ENCODE measurements at places on chromosomes 4 and X.

DNA sequence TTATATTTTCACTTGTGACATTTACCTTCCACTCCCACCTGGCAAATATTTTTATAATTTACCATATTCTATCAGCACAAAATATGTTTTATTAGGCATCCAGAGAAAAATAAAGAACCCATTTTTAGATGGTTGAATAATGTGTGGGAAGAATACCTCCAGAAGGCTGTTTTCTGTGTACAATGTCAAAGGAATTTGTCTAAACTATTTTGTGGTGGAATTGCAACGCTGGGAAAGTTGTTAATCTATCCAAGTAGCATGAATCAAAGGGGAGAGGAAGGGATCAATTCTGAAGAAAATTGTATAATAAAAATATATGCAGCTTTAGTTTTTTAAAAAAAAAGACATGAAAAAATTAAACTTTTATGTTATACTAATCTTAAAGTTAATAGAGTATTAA, 706.5 kb downstream of the FSTL5 start:
- no peak for DNase-seq

DNA sequence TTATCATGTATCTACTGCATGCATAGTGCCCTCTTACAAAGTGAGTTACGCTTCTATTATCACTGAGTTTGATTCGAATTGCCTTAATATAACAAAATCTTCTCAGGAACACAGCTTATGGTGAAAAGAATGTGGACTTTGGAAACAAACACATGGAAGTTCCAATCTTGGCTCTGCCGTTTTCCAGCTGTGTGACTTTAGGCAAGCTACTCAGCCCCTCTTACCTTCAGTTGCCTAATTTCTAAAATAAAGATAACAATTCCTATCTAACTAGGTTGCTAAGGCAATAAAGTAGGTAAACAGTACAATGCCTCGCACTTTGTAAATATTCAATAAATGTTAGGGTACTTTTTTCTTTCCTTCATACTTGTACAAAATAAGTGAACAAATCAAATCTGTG, 104.0 kb upstream of the GRIA3 start:
- no peak for DNase-seq

DNA sequence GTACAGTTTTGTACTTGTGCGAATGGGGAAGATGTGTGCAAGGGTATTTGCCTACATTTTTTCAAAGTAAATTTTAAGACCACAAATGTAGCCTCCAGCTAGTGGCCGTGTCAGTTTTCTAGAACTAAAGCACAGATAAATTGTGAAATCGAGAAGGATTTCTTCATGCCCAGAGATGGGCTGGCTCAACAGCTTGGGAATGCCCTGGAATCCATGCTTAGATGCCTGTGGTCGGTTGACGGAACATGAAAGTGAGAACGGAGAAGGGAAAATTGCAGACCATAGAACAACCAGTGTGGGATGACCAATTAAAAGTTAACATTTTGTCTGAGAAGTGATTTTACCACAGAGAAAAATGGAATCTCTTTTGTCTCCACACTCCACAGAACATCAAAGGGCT, 73.2 kb upstream of the VCX2 start:
- no peak for DNase-seq

DNA sequence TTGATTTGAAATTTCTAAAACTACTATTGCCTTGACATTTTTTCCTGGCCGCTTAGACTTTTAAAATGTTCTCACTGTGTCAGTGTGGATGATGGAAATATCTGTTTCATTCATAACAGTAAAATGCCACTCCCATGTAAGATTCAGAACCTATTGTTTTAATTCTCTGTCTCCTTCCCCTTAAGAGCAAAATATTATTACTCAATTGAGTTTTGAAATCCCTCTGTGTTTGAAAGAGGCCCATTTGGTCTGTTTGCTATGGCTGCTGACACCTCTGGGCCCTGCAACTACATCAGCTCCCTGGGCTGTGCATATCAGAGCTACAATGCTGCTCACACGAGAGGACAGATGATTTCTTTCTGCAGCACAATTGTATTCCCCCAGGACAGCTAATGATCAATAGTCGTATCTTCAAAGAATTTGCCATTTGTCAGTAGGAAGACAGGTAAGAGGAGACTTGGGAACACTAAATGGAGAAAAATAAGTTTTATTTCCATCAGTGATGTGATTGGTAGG, 388.0 kb upstream of the GALNT7 start:
- no peak for DNase-seq

GRCh38 chr4:107893171-107894137, 37.9 kb upstream of the CYP2U1 start:
- no peak for DNase-seq

- no peak for DNase-seq
Measured at GRCh38 chr4:45438047-45438446, 685.8 kb downstream of the GABRG1 start.

GRCh38 chr4:39614487-39615162, 24.0 kb downstream of the SMIM14 start:
- DNase-seq: no peak

DNA sequence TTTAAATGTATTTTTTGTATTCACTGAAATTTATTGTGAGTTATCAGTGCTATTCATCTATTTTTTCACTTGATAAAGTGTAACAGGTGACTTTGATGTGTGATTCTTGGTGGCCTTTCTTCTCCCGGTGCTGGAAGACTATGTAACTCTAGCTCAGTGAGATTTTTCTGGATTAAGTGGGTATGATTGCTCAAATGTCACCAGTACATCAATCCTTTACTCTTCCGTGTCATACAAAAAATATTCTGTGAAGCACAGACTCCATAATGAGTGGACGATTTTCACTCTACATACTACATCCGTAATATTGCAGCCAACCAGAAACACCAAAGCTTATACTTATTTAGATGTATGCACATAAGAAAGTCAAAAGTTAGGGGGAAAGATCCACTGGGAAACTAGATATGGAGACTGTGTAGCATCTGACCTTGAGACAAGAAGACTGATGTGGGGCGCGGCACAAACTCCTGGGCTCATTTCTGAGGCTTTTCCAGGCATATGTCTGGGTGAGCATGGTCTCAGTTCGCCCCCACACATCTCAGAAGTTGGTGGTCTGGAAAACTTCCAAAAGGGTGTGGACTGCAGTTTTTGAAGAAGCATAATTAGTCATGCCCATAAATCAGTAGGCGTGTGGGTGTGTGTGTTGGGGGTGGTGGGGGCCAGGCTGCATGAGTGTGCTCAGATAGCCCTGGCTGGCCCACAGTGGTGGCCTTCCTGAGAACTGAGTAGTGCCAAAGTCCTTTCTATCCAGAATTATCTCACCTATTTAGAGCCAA, 53.9 kb upstream of the TENM3 start:
- DNase-seq: no peak

DNA sequence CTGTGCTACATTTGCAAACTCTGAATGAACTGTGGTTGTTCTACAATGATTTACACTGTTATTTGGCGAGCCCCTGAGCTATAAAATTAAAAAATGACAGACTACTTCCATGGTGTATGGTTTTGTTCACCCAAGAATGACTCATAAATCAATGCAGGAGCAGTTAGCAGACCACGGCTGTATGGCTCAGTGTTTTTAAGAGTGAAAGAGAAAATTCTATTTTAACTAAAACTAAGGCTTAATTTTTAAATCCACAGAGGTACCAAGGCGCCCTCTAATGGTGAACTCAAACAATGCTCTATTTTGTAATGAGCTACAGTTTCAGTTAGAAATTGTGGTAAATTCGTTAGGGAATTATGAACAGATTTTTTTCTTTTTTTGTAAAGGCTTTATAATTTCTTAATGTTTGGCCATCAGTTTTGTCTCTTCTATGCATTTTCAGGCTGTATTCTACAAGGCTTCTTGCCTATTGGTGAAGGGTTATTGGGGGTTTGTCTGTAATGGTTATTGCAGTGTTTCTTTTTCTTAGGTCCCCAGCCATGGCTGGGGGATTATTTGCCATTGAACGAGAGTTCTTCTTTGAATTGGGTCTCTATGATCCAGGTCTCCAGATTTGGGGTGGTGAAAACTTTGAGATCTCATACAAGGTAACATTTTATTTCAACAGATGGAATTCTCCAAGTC, 32.5 kb downstream of the HMGB2 start:
- no peak for DNase-seq

DNA sequence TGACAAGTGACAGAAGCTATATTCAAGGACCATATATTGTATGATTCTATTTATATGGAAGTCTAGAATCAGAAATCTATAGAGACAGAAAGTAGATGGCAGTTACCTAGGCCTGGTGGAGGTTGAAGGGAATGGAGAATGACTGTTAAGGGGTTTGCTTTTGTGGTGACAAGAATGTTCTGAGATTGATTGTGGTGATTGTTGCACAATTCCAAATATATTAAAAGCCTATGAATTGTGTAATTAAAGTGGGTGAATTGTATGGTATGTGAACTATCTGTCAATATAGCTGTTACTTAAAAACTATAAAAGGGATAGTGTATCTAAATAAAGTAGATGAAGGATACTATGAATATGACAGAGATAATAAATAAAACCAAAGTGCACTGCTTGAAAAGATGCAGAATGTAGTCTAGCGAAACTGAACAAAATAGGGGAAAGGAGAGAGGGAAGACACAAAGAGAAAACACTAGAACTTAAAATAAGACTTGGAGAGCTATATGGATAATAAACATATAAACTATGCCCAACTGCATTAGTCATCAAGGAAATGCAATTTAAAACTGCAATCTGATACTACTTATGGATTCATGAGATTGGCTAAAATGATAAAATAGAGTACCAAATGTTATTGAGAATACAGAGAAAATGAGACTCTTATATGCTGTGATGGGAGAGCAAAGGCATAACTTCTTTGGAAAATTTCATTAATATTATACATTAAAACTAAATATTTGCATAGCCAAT, 82.1 kb upstream of the BANK1 start:
- no peak for DNase-seq

DNA sequence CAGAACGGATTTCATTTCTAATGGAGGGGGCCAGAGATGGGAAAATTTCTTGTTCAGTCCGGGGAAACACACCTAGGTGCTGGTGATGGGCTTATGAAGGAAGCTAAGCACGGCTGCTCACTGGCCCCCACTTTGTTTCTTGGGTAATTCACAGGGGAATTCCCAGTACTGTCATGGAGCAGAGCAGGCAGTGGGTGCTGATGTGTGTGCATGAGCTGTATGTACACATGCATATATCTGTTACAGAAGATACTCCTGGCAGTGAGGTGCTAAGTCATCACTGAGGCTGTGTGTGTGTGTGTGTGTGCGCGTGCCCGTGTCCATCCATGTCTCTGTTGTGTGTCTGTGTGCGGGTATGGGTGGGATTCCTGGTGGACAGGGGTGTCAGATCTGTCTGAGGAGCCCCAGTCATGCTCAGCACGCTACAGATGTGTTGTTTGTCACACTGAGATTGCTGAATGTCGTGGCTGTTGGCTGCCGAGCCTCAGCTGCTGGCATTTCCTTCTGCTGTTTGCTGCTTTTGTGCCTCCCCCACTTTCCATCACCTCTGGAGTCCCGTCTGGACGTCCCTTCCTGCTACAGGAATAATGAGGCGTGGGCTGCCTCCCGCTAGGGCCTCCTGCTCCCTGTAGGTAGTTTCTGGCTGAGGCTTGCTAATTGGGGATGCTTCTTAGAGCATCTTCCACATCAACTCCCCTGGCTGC, 53.3 kb downstream of the JADE1 start:
- no peak for DNase-seq

Measured in stimulated activated CD8-positive, alpha-beta memory T cell treated with anti-CD3 and anti-CD28 coated beads, Interleukin-2, amount 100 ng/mL, for 1 hour (primary cell).